ENCODE measurements at places on chromosomes 3 and 15.

DNA sequence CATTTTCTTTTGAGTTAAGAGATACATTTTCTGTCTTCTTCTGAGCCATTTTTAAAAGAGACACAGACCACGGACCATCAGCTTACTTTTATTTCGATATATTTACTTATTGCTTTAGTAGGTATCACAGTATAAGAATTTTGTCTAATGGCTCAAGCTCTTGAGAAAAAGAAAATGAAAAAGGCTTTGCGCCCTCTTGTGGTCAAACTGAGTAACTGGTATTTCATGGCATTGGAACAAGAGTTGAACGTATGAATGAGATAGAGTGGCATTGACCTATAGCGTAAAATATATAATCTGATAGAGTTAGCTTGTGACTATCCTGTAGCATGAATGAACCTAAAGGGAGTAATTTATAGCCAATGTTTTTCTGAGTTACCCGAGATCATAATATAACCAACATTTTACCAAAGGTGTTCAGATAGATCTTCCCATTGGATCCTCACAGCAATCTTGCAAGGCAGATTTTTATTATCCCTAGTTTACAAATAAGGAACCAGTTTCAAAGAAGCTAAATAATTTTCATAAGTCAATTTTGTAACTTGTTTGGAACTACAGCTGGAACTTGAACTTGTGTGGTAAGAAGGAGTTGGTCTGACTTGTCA is 154.6 kb downstream of the POLR2M start:
- no peak for DNase-seq

GRCh38 chr15:99265541-99266070 is 14.3 kb downstream of the LRRC28 start:
- DNase-seq = no peak

DNA sequence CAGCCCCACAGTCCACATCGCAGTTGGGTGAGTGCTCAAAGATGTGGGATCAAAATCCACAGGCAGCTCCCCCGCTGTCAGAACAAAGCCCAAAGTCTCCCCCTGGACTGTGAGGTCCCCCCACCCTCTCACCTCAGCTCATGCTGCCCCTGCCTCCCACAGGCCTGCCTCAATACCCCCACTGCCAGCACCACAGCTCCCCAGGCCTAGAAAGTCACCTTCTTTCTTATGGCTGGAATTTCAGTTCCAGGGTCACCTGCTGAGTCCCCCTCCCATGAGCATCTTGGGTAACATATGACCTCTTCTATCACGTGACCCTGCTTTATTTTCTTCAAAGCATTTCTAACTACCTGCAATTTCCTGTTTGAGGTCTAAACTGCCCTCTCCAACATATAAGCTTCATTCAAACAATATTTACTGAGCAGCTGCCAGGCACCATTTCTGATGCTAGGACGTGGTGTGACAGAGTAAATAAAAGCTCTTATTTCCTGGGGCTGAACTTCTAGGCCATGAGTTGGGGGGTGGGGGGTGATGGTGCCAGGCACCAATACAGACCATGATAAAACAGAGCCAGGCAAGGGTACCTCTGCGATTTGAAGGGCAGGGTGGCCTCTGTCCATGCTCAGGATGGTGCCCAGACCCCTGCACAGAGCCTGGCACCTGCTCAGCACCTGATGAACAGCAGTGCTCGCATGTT is 2.4 kb upstream of the TMEM89 start:
- DNase-seq = no peak

DNA sequence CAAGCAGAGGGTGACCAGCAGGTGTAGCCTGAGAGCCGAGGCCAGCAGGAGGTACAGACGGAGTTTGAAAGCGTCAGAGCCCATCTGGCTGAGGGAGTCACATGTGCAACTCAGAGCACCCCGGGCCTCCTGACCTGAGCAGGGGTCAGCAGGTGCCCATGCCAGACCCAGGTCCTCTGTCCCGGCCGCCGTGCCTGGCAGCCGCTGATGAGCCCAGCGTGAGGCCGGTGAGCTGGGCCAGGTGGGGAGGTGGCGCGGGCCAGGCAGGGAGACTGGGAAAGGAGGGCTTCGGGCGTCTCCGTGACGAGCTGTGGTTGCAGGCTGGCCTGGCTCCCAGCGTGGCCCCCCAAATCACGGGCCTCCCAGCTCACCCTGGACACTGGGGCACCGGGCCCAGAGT is 130.9 kb downstream of the CHSY1 start:
- no peak for DNase-seq

GRCh38 chr15:62849316-62850106 is 193.0 kb upstream of the TPM1 start:
- DNase-seq = no peak

DNA sequence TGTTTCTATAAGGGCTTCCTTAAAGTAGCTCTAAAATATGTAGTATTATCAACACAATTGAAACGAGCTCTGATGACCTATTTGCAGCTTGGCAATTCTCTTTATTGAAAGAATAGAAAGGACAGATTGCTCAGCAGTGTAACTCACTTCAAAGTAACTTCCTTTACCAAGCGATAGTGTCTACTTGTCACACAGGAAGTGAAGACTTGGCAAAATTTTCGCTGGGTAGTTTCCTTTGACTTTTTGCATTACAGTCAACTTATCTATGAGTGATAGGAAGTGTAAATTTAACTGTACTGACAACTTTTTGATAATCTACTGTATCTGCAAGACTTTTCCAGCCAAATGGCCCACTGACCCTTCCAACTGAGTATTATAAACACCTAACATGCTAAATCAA is 22.8 kb downstream of the SLC9A9 start:
- DNase-seq = no peak

DNA sequence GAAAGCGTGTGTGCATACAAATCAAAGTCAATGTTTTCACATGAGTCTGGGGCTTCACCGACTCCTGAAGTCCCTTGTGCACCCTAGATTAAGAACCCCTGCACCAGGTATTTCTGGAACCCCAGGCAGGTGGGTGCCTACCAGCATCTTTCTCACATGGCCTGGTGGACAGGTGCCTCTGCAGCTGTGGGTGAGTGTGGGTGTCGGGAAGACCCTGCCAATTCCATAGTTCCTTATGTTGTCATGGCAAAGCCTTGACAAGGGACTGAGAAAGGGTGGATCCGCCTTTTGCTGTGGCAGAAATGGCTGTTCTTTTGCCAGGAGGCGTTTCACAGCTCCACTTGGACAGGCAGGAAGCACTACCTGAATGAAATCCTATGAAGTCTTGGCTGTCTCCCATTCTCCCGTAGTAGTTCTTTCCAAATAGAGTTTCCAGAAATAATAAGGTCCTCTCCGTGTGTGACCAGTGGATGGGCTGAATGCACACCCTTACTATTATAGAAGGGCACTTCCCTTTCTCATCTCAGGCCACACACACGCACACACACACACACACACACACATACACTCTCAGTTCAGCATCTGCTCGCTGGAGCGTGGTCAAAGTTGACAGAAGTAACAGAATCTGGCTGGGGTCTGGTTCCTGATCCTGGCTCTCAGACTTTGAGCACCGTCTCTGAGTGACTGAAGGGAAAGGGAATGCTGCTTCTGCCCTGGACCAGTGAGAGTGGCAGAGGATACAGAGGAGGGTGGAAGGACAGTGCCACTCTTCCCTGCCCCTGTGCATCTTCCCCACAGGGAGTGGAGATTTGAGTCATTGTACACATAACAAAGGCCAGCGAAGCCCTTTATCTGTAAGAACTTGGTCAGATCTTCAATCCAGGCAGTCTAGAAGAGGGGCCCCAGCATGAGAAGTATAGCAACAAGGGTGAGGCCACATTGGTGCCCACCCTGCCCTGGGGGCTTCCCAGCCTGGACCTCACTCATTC is 38.7 kb downstream of the PDIA5 start:
- no peak for DNase-seq

DNA sequence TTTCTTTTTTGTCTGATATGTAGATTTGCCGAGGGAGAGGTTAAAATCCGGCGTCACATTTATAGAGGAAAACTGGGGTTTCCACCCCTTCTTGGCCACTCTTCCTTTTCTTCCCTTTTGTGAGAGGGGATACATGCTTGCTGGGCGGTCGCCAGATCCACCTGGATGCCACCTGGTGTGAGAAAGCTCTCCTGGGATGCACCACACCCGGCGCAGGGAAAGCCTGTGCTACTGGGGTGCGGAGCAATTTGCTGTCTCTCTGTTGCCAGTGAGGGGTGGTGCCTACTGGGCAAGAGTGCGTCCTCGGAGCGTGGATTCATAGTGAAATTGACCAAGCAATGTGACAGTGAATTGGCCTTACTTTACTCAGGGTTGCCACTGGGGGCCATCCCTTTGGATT is 2.5 kb upstream of the RGMA start:
- no peak for DNase-seq

- DNase-seq = no peak
Measured at GRCh38 chr3:184685646-184686045, 26.2 kb downstream of the MAGEF1 start.

DNA sequence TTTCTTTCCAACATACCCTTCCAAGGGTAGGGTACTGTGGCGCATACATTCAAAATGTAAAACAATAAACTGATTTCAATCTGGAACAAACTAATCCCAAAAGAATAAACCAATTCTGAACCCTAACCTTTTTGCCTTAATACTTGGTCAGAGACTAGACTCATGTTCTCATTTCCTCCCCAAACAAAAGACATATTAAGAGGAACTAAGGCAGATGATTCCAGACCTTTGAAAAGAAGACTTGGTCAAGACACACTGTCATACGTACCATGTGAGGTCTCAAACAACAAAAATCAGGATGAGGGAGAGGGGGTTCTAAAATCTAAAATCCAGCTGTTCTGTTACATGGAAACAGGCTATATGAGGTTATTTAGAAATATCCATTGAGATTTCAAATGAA is 102.1 kb downstream of the RFTN1 start:
- DNase-seq = no peak

GRCh38 chr3:179719048-179719734 is 66.4 kb downstream of the USP13 start:
- DNase-seq = no peak

DNA sequence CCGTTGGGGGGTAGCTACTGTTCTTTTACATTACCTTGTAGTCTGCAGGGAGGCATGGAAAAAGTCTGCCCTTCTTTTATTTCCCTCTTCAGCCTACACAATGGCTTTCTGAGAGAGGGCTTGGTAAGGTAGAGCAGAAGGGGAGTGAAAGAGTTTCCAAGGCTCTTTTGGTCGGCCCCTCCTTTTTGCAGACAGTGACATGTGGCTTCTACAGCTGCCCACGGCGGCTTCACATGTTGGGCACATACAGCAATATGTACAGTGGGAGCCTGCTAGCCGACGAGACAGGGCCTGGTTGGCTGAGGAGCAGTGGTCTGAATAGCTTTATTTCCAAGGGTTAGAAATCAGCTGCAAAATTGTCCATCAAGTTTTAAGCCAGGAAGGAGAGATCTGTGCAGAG is 4.0 kb downstream of the INAFM2 start:
- DNase-seq = no peak

DNA sequence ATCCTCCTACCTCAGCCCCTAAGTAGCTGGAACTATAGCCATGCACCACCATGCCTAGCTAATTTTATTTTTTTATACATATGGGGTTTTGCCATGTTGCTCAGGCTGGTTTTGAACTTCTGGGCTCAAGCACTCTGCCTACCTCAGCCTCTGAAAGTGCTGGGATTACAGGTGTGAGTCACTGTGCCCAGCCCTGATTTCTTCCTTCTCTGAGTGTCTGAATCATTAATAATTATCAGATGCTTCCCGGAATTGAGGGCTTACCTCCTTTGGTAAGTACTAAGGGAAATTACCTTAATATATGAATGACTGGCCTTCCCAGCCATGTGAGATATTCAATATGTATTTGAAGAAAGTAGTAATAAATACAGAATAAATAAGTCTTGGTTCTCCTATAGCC is 7.2 kb downstream of the CLPX start:
- no peak for DNase-seq

DNA sequence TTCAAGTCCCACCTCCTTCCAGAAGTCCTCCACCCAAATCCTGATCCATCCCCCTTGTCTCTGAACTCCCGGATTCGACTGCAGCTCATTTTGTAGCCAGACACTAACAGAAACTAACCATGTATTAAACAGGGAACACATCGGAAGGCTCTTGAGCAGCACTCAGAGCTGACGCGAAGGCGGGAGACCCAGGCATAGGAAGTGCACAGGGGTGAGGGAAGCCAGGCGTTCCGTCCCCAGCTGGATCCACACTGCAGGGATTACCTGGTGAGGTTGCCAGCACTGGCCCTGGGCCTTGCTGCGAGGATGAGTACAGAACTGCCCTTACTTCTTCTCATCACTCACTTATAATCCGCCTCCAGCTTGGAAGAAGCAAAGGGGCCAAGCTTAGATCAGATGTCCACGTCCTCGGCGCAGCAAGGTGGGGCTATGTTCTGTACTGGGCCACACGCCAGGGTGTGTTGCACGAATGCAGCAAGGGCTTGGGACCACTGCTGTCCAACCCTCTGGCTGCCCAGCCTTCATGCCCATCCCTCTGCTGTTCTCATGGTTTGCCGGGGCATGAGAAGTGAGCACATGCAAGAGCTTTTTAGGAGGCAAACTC is 124.2 kb upstream of the SMAD3 start:
- DNase-seq = no peak

DNA sequence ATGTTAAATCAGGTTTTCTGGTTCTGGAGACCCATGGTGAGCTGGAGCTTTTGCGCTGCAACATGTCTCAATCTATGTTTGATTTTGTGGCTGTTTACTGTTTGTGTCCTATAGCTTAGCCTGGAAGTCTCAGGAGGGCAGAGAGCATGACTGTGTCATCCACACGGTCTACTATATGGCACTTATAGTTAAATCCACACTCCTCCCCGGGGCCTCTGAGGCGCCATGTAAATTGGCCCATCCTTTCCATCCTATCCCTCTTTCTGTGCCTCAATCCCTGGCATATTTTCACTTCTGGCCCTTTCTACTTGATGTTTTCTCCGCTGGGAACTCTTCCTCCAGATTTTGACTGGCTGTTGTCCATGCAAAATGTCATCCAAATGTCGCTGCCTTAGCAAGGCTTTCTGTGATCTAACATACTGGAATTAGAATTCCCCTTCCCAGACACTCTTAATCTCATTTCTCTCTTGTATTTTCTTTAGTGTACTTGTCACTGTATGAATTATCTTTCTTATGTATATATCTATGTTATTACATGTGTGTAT is 560.8 kb upstream of the RGMA start:
- DNase-seq = no peak

GRCh38 chr3:105222568-105223093 is 144.1 kb upstream of the ALCAM start:
- no peak for DNase-seq

- DNase-seq = no peak
Measured at GRCh38 chr3:172062761-172063160, 23.4 kb downstream of the FNDC3B start.

DNA sequence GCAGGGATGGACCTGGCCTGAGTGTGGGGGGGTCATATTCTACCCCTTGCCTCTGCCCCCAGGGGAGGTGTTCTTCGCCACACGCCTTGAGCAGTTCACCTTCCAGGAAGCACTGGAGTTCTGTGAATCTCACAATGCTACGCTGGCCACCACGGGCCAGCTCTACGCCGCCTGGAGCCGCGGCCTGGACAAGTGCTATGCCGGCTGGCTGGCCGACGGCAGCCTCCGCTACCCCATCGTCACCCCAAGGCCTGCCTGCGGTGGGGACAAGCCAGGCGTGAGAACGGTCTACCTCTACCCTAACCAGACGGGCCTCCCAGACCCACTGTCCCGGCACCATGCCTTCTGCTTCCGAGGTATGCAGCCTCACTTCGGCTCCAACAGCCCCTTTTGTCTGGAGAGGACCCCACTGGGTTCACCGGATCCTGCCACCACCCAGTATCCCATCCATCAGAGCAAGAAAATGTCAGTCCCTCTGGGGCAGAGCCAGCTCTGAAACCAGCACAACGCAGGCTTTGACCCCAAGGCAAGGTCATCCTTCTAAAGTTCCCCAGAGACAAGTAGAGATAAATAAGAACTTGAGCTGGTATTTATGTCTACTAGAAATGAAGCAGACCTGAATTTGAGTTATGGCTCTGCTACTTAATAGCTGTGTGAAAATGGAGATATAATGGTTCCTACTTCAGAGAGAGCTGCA is 45.8 kb downstream of the HAPLN3 start:
- DNase-seq = no peak
